Cardiac muscle cell (in vitro differentiated cells and primary cell): ENCODE measurements at places on chromosomes 1 and 21.

- no peaks in the 10 kb centered on the region for H3K27me3 ChIP-seq
- no peaks in the 10 kb centered on the region for H3K36me3 ChIP-seq
- peak; percentile 9 for DNase-seq
- H3K4me3 ChIP-seq = no peak overlapping the region
- no peaks in the 10 kb centered on the region for H3K4me1 ChIP-seq
Measured at GRCh38 chr21:17051054-17051453, 461.8 kb upstream of the CXADR start.

DNA sequence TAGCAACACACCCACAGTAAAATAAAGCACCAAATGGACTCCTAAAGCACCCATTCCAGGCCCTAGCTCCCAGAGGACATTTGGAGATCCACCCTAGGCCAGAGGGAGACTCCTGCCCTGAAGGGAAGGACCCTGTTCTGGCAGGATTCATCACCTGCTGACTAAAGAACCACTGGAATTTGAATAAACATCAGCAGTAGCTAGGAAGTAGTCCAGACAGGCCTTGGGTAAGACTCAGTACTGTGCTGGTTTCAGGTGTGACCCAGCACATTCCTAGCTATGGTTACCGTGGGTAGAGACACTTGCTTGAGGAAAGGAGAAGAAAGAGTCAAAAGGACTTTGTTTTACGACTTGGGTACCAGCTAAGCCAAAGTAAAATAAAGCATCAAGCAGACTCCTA lies 92.7 kb upstream of the LRRC7 start:
- no peak overlapping the region for H3K4me3 ChIP-seq
- no peak for DNase-seq
- H3K36me3 ChIP-seq = no peaks in the 10 kb centered on the region
- peaks cover 10% of the 10 kb centered on the region for H3K4me1 ChIP-seq
- H3K27ac ChIP-seq = no peak overlapping the region

DNA sequence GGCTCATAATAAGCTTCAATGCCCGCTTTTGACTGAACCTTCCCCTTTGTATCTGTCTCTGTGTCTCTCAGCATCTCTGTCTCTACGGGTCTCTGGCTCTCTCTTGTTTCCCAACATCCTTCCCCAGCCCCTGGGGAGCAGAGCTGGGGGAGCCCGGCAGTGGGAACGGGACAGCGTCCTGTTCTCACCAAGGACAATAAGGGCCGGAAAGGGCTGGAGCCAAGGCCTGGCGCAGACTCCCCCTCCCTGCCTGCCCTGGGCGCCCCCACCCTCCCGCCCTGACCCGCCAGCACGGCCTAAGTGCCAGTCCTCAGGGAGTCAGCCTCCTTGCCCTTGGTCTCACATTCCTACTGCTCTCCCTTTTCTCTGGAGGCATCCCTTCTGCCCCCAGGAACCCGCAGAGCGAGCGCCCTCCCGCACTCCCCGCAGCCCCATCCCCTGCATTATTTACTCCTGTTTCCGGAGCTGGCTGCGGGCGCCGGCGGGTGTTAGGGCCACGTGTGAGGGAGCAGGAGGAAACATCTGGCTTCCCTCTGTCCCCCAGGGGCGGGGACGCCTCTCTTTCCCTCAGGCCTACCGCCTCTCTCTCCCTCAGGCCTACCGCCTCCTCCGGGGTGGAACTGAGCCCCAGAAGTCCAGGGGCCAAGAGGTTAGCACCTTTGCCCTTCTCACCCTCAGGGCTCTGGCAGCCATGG lies 6.5 kb downstream of the KRTCAP2 start:
- no peak for DNase-seq
- H3K4me3 ChIP-seq = no peak overlapping the region
- no peaks in the 10 kb centered on the region for H3K27me3 ChIP-seq
- H3K4me1 ChIP-seq = no peaks in the 10 kb centered on the region
- H3K27ac ChIP-seq = no peak overlapping the region

DNA sequence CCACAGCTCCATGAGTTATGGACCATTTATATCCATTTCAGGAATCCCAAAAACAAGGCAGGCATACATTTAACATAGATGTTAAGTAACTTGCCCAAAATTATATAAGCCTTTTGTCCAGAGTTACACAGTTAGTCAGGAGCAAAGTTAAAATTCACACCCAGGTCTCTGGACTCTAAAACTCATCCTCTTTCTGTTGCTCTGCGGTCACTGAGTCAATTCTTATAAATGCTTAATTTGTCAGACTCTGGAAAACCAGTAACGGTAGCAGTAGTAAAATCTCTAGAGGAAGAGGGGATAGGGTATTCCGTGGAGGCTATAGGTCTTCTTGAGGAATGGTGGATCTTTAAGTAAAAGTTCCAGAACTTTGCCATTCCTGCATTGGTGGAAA lies 223.6 kb upstream of the JUN start:
- no peak overlapping the region for H3K27ac ChIP-seq
- no peaks in the 10 kb centered on the region for H3K36me3 ChIP-seq
- no peak overlapping the region for H3K4me3 ChIP-seq
- no peaks in the 10 kb centered on the region for H3K27me3 ChIP-seq
- DNase-seq = no peak
- H3K4me1 ChIP-seq = no peaks in the 10 kb centered on the region

DNA sequence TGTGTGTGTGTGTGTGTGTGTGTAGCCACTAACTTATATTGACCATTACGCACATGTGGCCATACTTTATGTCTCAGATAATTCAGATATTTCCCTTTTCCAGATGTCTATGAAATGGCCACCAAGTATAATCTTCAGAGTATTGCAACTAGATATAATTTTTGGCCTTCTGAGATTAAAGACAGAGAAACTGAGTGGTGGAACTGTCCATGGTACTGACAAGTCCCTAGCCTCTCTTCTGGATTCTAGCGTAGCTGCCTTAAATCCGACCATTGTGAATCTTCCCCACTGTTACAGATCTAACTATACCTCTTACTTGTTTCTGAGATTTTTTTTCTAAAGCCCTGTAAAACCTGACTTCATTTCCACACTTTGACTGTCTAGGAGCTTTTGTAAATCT lies 100.0 kb upstream of the SERTAD4 start:
- H3K27me3 ChIP-seq = no peaks in the 10 kb centered on the region
- no peaks in the 10 kb centered on the region for H3K36me3 ChIP-seq
- H3K27ac ChIP-seq = no peak overlapping the region
- peak; percentile 61 for DNase-seq
- H3K4me1 ChIP-seq = no peaks in the 10 kb centered on the region

DNA sequence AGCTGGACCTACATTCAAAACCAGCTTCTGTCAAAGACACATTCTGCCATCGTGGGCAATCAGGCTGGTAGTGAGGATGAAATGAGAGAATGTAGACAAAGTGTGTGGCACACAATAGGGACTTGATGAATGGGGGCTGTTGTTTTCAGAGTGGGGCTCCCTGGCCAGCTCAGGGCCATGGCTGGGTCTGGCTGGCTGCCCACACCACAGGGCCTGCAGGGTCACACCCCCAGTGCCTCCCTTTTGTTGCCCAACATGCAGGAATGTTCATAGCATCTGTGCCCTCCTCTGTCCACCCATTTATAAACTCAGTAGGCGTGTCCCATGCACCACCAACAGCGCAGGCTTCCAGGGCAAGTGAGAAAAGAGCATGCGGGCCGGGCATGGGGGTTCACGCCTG lies 20.8 kb upstream of the ECE1 start:
- DNase-seq = no peak
- no peak overlapping the region for H3K4me3 ChIP-seq
- H3K36me3 ChIP-seq = no peaks in the 10 kb centered on the region
- H3K27ac ChIP-seq = no peak overlapping the region

GRCh38 chr1:192904438-192904895 lies 95.6 kb downstream of the RGS2 start:
- no peak for DNase-seq
- H3K4me1 ChIP-seq = no peaks in the 10 kb centered on the region
- H3K27ac ChIP-seq = no peak overlapping the region
- H3K4me3 ChIP-seq = no peak overlapping the region

DNA sequence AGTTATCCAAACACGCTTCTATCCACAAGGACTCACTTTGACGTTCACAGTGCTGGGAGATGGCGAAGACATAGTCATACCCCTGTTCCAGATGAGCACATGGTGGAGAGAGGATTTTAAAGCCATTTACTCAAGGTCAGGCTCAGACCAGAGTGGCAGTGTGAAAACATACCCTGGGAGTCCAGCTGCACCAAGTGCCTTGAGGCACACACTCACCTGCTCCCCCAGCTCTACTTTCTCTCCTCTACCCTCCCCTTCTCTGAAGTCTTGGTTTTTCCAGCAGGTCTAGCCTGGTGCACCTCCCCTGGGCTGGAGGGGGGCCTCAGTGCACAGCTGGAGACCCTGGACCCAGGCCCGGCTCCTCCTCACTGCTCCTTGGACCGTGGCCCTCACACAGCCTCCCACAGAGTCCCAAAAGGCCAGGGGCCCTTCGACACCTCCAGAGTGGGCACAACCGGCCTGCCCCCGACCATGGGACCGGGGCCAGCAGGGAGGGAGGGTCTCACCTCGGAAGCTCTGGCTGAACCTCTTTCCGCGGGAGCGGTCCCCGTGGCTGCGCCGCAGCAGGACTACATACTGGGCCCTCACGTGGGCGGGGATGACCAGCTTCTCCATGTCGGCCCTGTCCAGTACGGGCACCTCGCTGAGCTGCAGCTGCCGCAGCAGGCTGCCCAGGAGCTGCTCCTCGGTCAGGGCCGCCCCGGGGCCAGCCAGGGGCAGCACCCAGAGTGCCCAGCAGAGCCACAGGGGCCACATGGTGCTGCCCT lies 452 bp downstream of the LEFTY2 start:
- no peaks in the 10 kb centered on the region for H3K27me3 ChIP-seq
- no peaks in the 10 kb centered on the region for H3K36me3 ChIP-seq
- peak; percentile 13 for DNase-seq
- H3K27ac ChIP-seq = peak overlapping the region; percentile 72
- H3K4me1 ChIP-seq = peaks cover 16% of the 10 kb centered on the region

GRCh38 chr1:204198348-204199340 lies 2.4 kb upstream of the KISS1 start:
- no peaks in the 10 kb centered on the region for H3K36me3 ChIP-seq
- peaks cover 7% of the 10 kb centered on the region for H3K27me3 ChIP-seq
- no peak overlapping the region for H3K4me3 ChIP-seq
- peak overlapping the region; percentile 65 for H3K27ac ChIP-seq
- peak; percentile 54 for DNase-seq
- H3K4me1 ChIP-seq = peaks cover 26% of the 10 kb centered on the region

- no peak overlapping the region for H3K27ac ChIP-seq
- no peak for DNase-seq
- H3K4me3 ChIP-seq = no peak overlapping the region
- H3K4me1 ChIP-seq = no peaks in the 10 kb centered on the region
Measured at GRCh38 chr1:78069784-78070183, 24.0 kb downstream of the GIPC2 start.

DNA sequence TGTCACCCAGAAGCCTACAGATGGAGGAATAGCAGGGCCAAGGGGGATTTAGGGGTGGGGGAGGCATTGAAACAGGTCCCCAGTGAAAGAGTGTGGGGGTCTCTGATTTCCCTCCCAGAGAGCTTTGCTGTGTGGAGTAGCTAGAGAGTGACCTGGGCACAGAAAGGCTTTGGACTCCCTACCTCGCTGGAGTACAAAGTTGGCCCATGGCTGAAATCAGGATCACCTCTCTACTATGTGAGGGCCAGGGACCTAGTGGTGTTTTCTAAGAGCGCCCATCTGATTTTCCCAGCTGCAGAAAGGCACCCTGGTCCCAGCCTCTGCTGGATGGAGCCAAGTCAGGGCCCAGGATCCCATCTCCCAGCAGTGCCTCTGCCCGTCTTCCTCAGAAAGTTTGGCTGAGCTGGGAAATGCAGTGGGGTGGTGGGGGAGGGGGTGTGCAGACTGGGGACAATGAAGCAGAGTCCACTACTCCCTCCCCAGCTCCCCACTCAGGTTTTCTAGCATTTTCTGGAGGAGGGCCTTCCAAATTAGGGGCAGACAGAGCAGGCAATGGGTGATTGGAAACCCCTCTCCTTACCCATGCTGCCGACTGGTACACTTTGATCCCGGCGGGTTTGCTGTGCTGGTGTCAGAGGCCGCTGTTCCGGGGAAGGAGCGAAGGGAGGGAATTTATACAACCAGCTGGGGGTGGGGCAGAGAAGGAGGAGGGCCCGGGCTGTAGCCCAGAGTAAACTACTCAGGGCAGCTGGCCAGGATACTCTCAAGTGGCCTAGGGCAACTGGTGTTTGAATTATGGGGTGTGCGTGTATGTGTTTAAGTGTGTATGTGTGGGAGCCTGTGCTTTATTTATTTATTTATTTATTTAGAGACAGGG lies at the start of gene SELENBP1:
TSS of gene SELENBP1 (minus strand) at position 648 of the 877 bp plus-strand sequence. CDS start at position 584, 64 bp downstream.
- peak; percentile 76 for DNase-seq
- no peaks in the 10 kb centered on the region for H3K36me3 ChIP-seq

GRCh38 chr1:216710055-216710454 lies 13.2 kb downstream of the ESRRG start:
- H3K4me1 ChIP-seq = peaks cover 45% of the 10 kb centered on the region
- H3K27ac ChIP-seq = peak overlapping the region; percentile 65
- no peak for DNase-seq
- no peaks in the 10 kb centered on the region for H3K27me3 ChIP-seq
- no peaks in the 10 kb centered on the region for H3K36me3 ChIP-seq

- peaks cover 18% of the 10 kb centered on the region for H3K4me1 ChIP-seq
- H3K36me3 ChIP-seq = no peaks in the 10 kb centered on the region
- DNase-seq = no peak
- H3K27me3 ChIP-seq = no peaks in the 10 kb centered on the region
- H3K27ac ChIP-seq = no peak overlapping the region
Measured at GRCh38 chr1:115364780-115365155, 26.7 kb upstream of the NGF start.

DNA sequence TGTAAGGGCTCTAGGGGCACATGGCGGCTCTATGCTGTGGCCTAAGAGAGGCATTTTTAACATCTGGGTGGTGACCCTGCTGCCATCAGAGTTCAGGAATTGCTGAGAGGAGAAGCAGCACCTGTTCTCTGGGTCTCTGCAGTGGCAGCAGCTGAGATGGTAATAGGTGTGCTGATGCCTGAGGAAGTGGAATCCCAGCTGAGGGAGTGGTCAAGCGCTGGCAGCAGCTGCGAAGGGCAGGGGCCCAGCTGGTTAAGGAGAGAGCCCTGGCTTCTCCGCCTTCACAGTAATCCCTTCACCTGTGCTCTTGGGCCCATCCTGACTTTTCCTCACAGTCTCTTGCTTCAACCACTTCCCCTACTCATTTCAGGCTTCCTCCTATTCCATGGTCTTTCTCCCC lies 39.8 kb downstream of the GJA5 start:
- no peaks in the 10 kb centered on the region for H3K4me1 ChIP-seq
- H3K36me3 ChIP-seq = no peaks in the 10 kb centered on the region
- no peak overlapping the region for H3K4me3 ChIP-seq
- peaks cover 30% of the 10 kb centered on the region for H3K27me3 ChIP-seq

DNA sequence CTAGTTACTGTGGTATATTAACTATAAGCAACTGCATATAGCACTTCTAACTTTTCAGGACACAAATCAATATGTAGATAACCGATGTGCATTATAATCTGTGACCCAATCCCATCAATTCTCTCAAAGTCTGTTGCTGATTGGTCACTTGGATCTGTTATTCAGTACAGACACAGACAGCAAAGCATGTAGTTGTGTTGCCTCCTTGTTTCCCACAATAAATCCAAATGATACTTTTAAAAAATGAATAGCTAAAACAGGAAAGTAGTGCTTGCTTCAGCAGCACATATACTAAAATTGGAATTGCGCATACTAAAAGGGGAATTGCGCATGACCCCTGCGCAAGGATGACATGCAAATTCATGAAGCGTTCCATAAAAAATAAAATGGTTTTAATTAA lies 28.1 kb downstream of the NDC1 start:
- H3K36me3 ChIP-seq = no peaks in the 10 kb centered on the region
- H3K27me3 ChIP-seq = no peaks in the 10 kb centered on the region
- no peak overlapping the region for H3K4me3 ChIP-seq
- no peak for DNase-seq

GRCh38 chr1:203072002-203072602 lies 13.7 kb downstream of the MYOG start:
- H3K27me3 ChIP-seq = peaks cover 17% of the 10 kb centered on the region
- peaks cover 41% of the 10 kb centered on the region for H3K36me3 ChIP-seq
- DNase-seq = no peak
- no peak overlapping the region for H3K4me3 ChIP-seq
- H3K27ac ChIP-seq = no peak overlapping the region
